Stimulated activated naive CD8-positive, alpha-beta T cell treated with anti-CD3 and anti-CD28 coated beads, Interleukin-15, amount 100 ng/mL, for 72 hours (primary cell): ENCODE measurements at places on chromosomes 16 and 17.

DNA sequence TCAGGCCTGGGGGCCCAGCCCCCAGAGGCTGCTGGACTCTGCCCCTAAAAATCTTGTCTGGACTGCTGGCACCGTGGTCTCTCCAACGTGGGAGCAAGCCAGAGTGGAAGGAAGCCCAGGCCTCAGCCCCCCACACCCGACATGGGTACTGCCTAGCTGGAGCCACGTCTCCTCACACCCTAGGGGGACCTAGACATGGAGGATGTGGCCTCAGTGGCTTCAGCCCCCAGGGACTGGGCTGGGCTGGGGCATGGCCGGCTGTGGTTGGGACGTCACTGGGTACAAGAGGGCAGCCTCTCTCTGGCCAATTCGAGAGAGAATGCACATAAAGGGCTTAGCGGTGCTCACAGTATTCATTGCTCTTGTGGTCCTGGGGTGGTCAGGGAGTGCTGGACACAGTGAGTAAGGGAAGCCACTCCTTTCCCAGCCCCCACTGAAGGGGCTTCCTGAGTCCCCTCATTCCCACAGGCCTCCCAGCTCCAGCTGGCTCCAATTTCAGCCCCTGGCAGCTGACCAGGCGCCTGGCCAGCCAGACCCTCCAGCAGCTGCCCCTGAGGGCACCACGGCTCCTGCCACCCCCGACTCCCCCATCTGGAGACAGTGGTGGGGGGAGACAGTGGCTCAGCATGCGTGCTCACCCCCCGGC is 1.1 kb downstream of the CDH15 start:
- DNase-seq, result no peak

DNA sequence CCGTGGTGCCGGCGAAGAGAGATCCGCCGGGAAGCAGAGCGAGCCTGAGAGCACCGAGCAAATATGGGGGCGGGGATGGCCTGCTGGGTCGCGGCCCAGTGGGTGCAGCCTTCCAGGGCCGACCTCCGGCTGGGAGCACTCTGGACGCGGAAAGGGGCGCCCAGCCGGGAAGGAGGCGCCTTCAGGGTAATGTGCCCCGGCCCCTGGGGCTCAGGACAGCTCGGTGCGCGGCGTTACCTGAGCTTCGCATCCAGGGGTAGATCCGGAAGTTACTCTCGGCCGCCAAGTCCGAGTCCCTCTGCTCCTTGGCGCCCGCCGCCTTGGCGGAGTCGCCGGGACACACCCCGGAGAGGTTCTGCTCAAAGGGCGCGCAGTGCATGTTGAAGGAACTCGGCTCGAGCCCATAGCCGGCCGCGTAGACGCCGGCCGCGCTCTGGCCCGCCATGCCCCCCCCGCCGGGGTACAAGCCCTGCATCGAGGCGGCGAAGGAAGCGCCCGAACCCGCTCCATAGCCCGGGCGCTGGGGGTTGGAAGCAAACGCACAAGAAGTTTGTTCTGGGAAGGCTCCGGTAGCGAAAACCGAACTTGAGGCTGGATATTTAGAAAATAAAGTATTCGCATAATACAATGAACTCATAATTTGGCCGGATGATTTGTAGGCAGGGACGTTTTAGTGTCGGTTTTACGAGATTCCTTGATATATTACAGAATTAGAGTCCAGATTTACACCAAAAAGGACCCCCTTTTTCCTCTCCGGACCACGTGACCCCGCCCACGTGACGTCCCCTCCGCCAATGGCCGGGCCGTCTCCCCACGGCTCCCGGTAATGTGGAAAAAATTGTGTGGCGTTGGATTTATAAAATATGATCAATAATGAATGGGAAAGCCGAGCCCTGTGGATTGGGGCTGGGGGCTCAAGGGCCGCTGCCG is at the start of gene HOXB7:
Gene HOXB7 (minus strand): TSS at position 736 of the 930 bp plus-strand sequence. CDS start 99 bp downstream, at position 637.
- DNase-seq, result peak; percentile 63

DNA sequence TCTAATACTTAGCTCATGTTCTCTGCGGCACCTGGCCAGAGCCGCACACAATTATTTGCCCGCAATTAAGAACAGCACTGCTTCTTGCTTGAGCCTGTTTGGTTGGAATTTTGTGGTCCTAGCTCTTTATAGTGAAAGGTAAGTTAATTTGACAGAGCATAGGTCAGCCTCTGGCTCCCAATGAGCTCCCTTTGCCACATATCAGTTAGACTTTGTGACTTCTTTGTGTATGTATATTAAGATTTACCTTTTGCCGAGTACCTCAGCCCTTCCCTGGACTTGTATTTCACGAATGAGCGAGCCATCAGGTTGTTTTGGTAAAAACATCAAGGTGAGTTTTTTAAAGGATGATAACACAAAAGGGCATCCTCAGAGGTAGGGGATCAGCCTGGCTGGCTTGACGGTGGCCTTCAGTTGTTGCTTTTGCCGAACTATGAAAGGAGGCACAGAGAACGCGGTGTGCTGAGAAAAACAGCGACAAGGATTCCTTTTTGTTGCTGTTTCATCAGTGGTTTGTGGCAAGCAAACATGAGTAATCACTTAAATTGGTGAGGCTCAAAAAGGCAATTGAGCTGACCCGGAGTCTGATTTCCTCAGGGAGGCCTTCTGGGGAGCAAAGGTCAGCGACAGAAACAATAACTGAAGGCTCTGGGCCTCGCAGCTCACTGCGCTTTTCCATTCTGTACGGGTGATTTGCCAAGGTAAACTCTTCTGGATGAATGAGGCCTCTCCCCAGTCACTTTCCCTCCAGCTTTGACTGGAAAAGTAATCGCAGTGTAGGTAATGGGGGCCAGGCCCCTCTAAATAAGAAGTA is 163.6 kb downstream of the HS3ST3A1 start:
- no peak for DNase-seq

- no peak for DNase-seq
Observed at GRCh38 chr17:80117491-80118401, 16.4 kb downstream of the GAA start.

DNA sequence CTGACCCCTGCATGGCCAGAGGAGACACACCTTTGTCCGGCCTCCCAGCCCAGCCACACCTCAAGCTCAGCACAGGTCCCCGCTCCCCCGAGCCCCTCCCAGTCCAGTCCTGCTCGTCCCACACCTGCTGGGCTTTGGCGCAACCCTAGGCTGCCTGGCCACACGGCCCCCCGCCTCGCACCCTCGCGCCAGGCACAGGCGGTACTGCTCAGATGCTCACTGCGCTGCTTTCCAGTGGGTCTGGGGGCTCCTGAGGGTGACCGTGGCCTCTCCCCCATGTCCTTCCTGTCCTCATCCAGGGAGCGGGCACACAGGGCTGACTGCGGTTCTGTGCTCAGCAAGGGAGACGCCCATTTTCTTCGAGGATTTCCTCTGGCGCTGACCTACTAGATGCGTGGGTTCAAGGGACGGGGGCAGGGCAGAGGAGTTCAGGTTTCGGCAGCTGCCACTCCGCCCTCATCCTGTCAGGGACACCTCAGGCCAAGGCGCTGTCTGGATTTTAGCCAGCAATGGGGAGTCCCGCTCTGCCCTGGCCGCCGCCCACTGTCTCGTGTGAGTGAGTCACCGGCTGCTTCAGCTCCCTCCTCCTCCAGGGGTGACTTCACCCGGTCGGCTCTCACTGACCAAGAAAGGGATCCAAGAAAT is 118.0 kb upstream of the ZNF469 start:
- peak; percentile 86 for DNase-seq

- DNase-seq, result peak; percentile 38
Observed at GRCh38 chr17:55037828-55038227, 69.3 kb downstream of the STXBP4 start.

DNA sequence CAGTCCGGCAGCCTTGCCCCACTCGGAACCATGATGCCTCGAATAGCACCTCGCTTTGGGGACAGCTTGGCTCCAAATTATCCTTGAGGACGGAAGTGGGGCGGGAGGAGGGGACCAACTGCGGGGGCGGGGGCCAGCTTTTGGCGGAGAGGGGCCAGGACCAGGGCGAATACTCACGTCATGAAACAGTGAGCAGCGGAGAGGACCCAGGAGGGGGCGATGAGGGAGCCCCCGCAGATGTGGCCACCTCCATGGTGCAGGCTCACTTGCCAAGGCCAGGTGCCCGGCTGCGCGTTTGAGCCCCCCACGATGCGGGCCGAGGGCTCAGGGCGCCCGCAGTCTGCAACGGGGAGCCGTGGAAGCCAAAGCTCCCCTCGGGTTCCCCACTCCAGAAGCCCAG is 970 bp downstream of the PRSS36 start:
- DNase-seq, result no peak

DNA sequence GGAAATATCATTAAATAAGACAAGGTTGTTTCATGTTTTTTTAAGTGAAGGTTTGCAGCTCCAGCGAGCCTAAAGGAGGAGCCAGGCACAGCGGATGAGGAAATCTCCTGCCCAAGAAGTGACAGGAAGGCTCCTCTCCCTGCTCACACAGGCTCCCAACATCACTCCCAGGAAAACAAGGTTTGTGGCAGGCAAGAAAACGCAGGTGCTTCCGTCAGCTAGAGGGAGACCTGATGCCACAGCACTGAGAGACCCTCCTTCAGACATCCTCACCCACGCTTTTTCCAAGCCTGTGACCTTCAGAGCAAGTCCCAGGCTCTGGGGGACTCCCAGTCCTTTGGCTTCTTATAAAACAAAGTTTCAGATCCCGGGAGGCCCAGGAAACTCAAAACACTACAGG is 89.7 kb downstream of the ZNF423 start:
- DNase-seq, result no peak

- no peak for DNase-seq
Observed at GRCh38 chr16:12255473-12255872, 278.9 kb downstream of the SNX29 start.

DNA sequence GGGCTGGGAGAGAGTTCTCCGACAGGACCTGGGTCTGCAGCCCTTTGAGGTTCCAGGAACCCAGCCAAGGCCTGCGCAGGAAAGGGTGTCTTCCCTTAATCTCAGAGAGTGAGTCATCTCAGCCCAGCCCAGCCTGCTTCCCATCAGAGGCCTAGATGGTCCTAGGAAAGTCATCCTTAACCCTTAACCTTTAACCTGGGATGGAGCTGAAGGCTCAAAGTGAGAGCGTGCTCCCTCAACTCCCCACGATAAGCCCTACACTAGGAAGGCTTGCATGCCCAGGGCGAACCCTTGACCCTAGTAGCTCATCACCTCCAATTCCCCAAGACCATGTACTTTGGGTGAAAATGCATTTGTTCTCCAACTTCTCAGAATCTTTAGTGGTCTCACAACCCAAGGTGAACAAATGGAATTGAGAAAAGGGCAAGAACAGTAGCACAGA is 4.8 kb upstream of the ATXN7L3 start:
- DNase-seq, result no peak

GRCh38 chr17:64732336-64733006 is 70.4 kb upstream of the SMURF2 start:
- no peak for DNase-seq

DNA sequence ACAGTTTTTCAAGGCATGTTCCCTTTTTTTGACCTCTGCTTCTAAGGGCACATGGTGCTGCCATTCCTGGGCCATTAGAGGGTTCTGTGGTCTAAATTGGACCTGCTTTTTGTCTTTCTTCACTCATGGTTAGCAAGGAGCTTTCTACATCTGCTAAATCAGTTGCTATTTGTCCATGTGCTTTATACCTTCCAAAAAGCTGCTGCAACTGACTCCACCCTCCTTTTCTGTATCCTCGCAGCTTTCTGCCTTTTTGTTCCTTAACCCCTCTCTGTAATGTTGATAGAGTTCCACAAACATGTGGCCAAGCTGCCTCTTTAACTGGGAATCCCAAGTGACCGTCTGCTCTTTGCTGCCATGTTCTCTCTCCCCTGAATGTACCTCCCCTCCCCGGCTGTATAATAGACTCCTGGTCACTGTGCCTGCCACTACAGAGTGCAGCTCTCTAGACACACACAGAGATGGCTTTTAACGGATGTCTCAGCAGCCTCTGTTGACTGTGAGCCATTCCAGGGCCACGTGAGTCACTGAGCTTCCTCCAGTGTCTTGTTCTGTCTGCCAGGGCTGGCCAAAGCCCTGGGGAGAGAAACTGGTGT is 57.4 kb upstream of the TEKT3 start:
- no peak for DNase-seq

DNA sequence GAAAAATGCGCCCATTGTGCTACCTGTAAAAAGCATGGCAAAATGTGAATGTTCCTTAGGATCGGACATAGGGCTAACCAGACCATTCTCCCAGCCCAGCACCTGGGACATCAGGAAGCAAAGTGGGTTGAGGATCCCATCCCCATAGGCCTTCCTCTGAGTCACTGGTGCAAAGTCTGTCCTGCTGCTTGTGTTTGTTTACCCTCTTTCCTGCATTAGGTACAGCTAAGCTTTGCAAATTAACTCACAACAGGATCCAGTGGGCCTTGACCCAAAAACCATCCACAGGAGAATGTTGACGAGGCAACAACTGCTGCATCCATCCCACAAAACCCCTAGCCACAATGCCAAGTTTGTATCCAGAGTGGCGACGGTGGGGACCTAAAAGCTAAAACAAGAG is 106.2 kb downstream of the GRIN2A start:
- DNase-seq, result no peak

- DNase-seq, result no peak
Observed at GRCh38 chr17:77875881-77876509, 82.5 kb upstream of the TNRC6C start.

DNA sequence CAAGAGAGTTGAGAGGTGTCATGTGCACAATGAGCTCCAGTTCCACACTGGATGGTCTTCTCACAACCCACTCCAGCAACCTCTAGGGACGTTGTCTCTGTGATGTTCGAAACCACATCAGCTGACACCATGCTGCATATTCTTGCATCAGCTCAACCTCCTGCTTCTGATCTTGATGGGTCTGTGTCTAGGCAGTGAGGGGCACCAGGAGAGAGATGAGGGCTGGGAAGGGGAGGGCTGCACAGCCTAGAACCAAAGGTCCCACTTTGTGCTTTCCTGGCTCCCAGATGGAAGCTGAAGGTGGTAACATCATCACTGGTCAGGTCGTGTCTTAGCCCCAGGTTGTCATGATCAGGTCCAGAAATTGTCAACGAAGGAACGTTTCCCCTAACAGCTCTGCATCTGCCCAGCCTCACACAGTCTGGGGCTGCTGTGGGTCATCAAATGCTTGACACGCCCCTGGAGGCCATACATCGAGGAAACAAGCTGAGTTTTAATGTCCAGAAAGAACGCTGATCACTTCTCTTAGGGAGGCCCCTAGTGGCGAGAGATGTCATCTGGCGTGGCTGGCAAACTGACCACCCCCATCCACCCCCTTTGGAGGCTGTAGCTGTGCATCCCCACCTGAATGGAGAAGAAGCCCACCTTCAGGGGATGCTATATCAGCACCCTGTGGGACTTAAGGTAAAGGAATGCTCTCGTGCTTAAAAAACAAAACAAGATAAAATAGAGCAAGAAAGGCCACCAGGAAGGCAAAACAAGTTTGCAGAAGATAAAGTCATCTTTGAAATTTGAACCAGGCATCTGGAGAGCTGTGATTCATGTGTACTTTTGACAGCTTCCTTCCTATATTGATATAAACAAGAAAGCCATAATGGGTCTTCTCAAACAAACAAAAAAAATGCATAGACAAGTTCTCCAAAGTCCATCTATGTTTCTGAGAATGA is 58.3 kb downstream of the WIPI1 start:
- DNase-seq, result peak; percentile 68

DNA sequence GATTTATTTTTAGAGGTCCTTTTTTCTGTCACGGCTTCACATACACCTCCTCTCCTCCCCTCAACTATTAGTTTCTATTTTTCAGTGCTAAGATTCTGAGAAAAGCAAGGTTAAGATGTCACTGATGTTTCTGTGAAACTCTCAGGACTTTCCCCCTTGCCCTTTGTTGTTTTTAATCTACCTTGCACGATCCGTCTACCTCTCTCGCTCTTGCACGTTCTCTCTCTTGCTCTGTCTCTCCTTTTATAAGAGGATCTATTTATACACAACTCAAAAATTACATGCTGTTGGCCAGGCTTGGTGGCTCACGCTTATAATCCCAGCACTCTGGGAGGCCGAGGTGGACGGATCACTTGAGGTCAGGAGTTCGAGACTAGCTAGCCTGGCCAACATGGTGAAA is 43.6 kb downstream of the RPA1 start:
- peak; percentile 45 for DNase-seq

- DNase-seq, result no peak
Observed at GRCh38 chr17:2705263-2705662, 6.3 kb downstream of the CLUH start.
